Cortex of kidney (tissue), 1 donor: ENCODE measurements at places on chromosomes 7 and 10.

DNA sequence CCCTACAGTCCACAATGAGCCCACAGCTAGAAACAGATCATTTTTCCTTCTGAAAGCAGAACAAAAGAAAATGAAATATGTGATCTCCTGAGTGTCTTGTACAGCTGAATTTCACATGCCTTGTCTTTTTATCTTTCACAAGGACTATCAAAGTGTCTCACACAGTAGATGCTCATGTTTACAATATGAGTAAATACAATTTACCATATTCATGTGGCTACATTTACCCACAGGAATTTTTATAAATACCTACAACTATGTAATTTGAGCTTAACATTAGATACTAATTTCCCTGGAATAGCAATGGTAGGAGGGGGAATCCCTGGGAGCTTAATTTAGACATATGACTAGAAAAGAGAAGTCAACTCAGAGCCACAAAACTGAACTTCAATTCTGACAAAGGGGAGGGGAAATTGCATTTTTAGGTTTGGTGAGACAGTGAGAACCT lies 186.2 kb downstream of the MACC1 start:
- DNase-seq, result no peak

DNA sequence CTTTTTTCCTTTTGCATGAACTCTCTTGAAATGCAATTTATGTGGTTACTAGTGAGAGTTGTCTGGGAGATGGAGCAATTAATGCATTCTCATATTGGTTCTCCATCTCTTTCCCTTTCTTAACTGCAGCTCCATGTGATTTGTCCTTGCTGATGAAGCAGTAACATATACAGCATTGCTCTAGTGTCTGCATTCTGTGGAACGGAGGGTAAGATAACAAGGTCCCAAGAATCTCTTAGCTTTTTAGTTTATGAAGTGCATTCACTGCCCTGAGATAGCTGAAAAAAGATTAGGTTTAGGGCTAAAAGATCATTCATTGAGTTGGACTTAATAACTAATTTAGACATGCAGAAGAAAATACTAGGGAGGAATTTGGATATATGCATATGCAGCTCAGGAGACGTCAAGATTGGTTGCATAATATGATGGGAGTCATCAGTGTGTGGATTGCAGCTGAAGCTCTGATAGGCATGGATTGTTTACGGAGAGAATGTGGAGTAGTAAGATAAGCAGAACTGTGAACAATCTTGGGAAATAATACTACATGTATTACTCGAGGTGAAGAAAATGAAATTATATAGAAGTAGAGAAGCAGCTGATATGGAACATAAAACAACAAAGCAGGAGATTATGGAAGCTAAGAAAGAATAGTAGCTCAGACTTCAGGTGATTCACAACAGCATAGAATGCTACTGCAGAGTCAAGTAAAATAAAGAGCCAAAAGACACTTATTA lies 404.7 kb downstream of the ARL4A start:
- no peak for DNase-seq

DNA sequence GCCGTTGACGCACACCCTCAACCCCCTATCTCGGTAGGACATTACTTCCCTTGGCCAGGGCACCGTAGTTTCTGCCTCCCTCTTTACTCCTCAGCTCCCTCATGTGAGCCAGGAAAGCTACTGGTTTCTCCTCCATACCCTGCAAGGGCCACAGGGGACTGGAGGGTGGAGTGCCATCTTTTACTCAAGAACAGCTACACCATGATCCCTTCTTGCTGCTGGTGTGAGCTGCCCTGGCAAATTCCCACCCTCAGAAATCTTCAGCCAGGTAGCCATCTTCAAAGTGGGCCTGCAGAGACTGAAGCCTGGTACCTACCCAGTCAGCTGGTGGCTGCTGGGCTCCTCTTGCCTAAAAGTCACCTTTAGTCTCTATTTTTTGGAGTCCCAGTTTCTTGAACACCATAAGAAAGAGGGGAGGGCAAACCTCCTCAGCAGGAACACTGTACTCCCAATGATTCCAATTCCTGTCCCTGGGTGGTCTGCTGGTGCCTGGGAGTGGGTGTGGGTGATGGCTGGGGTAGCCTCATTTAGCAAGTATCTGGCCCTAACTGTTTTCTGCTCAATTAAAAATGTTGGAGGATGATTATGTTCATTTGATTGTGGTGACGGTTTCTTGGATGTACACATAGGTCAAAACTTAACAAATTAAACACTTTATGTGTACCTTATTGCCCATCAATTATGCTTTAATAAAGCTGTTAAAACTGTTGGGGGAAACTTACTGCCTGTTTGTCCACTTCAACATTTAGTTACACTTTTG lies 105.0 kb upstream of the NPY start:
- DNase-seq, result no peak

GRCh38 chr7:100484673-100485045 lies 932 bp downstream of the NYAP1 start:
- DNase-seq, result no peak

- DNase-seq, result no peak
Measured at GRCh38 chr7:38660427-38661099, 29.4 kb upstream of the AMPH start.

GRCh38 chr10:4947635-4948596 lies 15.3 kb upstream of the AKR1C1 start:
- no peak for DNase-seq

DNA sequence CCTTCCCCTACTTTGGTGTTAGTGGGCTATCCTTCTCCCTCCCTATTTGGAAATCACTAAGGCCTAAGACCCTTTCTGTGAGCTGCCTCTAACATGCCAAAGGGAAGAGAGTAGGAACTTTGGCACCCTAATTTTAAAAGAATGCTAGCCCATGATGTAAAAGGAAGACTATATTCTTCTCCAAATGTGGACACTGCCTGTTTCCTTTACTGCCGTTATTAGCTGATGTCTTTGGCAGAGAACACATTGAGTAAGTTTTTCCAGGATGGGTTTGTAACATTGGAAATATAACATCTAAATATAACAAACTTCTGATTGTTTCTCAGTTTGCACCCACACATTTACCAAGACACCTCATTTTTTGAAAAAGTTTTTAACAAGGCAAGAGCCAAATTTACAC lies 56.9 kb upstream of the TNKS2 start:
- DNase-seq, result no peak
